ENCODE measurements at places on chromosomes 5 and 9.

- DNase-seq = no peak
Measured at GRCh38 chr5:115599924-115600323, 2.4 kb downstream of the TICAM2 start.

DNA sequence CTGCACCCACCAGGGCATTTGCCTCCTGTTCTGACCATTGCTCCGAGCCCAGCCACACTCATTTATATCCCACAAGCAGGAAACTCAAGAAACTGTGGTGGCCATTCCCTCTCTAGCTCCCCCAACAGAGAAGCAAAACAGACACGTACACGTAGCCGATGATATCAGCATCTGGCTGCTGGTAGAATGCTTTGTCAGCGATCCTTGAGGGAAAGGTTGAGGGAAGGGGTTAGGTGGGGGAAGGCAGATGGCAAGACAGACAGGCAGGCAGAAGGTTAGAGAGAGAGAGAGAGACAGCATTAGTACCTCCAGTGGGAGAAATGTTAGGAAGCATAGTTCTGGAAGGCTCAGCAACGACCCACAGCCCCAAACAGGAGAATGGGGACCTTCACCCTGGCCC is 7.8 kb downstream of the HIGD2A start:
- DNase-seq = no peak

DNA sequence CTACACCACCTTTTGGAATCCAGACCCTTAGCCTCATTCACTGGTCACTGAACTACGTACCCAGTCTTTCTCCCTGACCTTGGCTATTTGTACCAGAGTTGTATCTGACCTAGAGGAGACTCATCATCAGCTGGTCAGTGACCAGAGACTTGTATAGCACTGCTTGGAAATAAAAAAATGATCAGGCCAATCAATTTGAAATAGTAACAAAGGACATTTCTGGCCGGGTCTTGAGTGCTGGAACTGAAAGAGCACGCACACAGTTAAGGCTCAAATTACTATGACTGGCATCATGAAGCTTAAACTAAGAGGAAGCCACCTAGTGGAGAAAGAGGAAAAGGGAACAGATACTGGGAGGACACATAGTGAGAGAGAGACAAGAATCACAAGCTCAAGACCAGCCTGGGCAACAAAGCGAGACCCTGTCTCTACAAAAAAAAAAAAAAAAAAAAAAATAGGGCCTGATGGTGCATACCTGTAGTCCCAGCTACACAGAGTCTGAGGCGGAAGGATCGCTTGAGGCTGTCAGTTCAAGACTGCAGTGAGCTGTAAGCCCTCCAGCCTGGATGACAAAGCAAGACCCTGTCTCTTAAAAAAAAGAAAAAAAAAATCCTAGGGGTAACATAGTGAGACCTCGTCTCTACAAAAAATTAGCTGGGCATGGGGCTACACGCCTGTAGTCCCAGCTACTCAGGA is 12.8 kb upstream of the SRP19 start:
- no peak for DNase-seq

- DNase-seq = no peak
Measured at GRCh38 chr5:141881886-141882285, 3.7 kb upstream of the PCDH1 start.

DNA sequence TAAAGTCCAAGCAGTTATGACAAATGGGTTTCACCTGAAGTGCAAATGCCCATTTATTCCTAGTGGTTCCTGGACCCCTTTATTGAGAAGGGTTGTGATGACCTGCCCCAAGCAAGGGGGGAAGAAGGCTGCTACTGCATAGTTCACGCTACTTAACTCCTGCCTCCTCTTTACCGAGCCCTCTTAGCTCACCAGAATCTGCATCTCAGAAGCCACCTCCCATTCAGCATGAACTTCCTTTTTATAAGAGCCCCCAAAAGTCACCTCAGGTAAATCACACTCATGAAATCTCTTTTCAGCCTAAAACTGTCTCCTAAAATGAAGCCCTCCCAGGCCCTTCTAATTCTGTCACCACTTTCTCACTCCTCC is 26.6 kb upstream of the C9orf72 start:
- DNase-seq = no peak

GRCh38 chr9:118961857-118962256 is 407.4 kb downstream of the BRINP1 start:
- DNase-seq = no peak

- no peak for DNase-seq
Measured at GRCh38 chr5:171115519-171115918, 193.5 kb upstream of the TLX3 start.

- DNase-seq = no peak
Measured at GRCh38 chr5:173289372-173289771, 38.8 kb downstream of the STC2 start.

- no peak for DNase-seq
Measured at GRCh38 chr5:25128606-25129005, 483.8 kb upstream of the CDH10 start.

- peak; percentile 29 for DNase-seq
Measured at GRCh38 chr5:103498800-103499551, 63.6 kb downstream of the NUDT12 start.

DNA sequence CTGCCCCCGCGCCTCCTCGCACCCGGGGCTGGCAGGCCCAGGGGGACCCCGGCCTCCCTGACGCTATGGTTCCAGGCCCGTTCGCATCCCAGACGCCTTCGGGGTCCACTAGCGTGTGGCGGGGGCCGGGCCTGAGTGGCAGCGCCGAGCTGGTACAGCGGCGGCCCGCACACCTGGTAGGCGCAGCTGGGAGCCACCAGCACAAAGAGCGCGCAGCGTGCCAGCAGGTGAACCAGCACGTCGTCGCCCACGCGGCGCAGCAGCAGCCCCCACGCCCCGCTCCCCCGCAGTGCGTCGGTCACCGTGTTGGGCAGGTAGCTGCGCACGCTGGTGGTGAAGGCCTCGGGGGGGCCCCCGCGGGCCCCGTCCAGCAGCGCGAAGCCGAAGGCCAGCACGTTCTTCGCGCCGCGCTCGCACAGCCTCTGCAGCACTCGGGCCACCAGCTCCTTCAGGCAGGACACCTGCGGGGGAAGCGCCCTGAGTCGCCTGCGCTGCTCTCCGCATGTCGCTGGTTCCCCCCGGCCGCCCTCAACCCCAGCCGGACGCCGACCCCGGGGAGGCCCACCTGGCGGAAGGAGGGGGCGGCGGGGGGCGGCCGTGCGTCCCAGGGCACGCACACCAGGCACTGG is 548 bp downstream of the TERT start:
- DNase-seq = no peak
